ENCODE measurements at places on chromosomes 13 and 19. TPM values are rescaled to one million over a fixed set of nuclear protein-coding genes. Genes with fewer than 3 reads are reported as not detected.

- H3K36me3 ChIP-seq, result no peaks in the 10 kb centered on the region
- peaks cover 30% of the 10 kb centered on the region for H3K4me1 ChIP-seq
- H3K27ac ChIP-seq, result peak within 1 kb of the TSS; percentile 99
- peak; percentile 92 for DNase-seq
- peak within 1 kb of the TSS; percentile 99 for H3K4me3 ChIP-seq
These were observed at the start of gene DDA1 for GRCh38 chr19:17309198-17309964. TSS of gene DDA1 (plus strand) at chr19:17309563. CDS start at chr19:17309655, 92 bp downstream.

DNA sequence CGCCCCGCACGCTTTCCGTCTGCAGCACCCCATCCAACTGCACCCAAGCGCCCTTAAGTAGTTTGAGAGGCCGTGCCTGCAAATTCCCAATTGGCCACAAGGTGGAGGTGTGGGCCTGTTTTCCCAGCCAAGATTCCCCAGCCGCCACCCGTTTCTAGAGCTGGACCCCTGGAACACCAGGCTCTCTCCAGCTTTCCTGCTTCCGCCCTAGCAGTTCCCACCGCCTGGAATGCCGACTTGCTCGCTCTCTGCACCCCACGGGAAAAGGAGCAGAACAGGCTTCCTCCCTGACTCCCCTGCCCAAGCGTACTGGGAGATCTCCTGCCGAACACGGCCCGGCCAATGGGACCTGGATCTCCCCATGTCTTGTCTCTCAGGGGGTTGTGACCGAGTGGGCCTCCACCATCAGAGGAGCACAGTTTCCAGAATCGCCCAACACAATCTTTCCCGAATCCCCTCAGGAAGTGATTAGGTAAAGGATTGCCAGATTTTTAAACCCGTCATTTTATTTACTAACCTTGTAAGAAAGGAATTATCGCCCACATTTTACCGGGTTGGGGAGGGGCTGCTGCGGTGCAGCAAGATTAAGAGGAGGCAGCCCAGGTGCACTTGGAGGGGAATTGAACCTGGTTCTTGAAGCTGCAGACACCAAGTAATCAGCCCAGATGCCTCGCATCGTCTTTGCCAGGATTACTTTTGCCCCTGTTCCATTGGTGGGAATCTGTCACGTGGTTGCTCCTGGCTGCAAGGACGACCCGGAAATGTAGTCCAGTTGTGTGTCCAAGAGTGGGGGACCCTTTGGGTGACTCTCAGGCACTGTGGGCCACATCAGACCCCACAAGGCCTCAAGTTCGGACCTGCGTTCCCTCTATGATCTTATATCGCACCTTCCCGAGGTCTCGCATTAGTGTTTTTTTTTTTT lies 3.5 kb upstream of the NAPSA start:
- H3K4me3 ChIP-seq, result peak overlapping the region; percentile 92
- H3K36me3 ChIP-seq, result peaks cover 1% of the 10 kb centered on the region
- H3K27ac ChIP-seq, result peak overlapping the region; percentile 92
- no peaks in the 10 kb centered on the region for H3K27me3 ChIP-seq
- DNase-seq, result peak; percentile 85
- H3K4me1 ChIP-seq, result peaks cover 31% of the 10 kb centered on the region

- H3K36me3 ChIP-seq, result no peaks in the 10 kb centered on the region
- H3K4me1 ChIP-seq, result no peaks in the 10 kb centered on the region
- no peak for DNase-seq
- no peaks in the 10 kb centered on the region for H3K27me3 ChIP-seq
These were observed 905.7 kb upstream of the SLITRK5 start for GRCh38 chr13:86765462-86765861.

- no peak for DNase-seq
- no peak overlapping the region for H3K27ac ChIP-seq
- H3K36me3 ChIP-seq, result no peaks in the 10 kb centered on the region
- H3K4me1 ChIP-seq, result peaks cover 2% of the 10 kb centered on the region
- no peak overlapping the region for H3K4me3 ChIP-seq
These were observed 12.5 kb downstream of the PTPRH start for GRCh38 chr19:55196803-55197202.

GRCh38 chr19:28876609-28877123 lies 336.3 kb downstream of the UQCRFS1 start:
- H3K4me1 ChIP-seq, result no peaks in the 10 kb centered on the region
- no peaks in the 10 kb centered on the region for H3K27me3 ChIP-seq
- no peaks in the 10 kb centered on the region for H3K36me3 ChIP-seq
- H3K4me3 ChIP-seq, result no peak overlapping the region

GRCh38 chr13:69912630-69913029 lies 195.0 kb upstream of the ATXN8OS start:
- H3K36me3 ChIP-seq, result no peaks in the 10 kb centered on the region
- DNase-seq, result no peak
- no peak overlapping the region for H3K4me3 ChIP-seq
- no peak overlapping the region for H3K27ac ChIP-seq
- H3K4me1 ChIP-seq, result no peaks in the 10 kb centered on the region

DNA sequence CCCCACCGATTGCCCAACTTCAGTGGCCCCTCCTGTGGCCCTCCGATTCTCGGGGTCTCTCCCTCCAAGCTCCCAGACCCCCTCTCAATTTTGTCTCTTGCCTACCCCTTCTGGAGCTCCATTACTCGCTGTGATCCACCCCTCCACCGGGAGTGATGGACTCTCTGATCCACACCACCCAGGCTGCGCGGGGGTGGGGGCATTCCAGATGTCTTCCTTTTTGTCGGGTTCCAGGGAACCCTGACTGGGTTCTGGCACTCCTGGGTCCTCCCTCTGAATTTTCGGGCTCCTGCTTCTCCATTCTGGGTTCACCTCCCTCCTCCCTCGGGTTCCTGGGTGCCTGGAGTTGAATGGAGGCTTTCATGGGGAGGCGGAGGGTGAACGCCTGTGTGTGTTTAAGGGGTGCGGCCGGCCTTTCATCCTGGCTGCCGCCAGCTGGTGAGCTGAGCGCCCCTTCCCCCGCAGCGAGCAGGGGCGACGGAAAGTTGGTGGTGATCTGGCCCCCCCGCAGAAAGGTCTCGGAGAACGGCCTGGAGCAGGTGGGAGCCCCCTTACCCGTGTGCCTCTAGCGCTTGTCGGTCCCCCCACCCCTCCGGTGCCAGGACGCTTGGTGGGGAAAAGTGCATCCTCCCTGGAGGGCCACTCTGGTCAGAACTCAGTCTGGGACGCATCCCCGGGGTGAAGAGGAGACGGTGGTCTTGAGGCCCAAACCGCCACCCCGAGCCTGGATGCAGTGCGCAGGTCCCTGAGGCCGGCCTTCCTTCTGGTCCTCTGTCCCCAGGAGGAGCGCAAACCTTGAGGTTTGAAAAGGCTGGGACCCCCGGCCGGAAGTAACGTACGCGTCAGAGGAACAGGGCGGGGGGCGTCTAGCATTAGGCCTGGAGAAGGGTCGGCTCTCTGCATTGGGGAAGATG lies 1.6 kb downstream of the MISP3 start:
- peak overlapping the region; percentile 81 for H3K27ac ChIP-seq
- peaks cover 14% of the 10 kb centered on the region for H3K4me1 ChIP-seq

GRCh38 chr13:20828539-20829364 lies 55.0 kb upstream of the EEF1AKMT1 start:
- no peak for DNase-seq
- peak overlapping the region; percentile 62 for H3K27ac ChIP-seq
- peaks cover 8% of the 10 kb centered on the region for H3K4me1 ChIP-seq
- H3K4me3 ChIP-seq, result peak overlapping the region; percentile 69
- H3K36me3 ChIP-seq, result peaks cover 8% of the 10 kb centered on the region

GRCh38 chr19:45615795-45616703 lies 14.0 kb upstream of the GPR4 start:
- H3K4me1 ChIP-seq, result peaks cover 15% of the 10 kb centered on the region
- peaks cover 37% of the 10 kb centered on the region for H3K36me3 ChIP-seq
- peak overlapping the region; percentile 45 for H3K27ac ChIP-seq
- DNase-seq, result peak; percentile 66

DNA sequence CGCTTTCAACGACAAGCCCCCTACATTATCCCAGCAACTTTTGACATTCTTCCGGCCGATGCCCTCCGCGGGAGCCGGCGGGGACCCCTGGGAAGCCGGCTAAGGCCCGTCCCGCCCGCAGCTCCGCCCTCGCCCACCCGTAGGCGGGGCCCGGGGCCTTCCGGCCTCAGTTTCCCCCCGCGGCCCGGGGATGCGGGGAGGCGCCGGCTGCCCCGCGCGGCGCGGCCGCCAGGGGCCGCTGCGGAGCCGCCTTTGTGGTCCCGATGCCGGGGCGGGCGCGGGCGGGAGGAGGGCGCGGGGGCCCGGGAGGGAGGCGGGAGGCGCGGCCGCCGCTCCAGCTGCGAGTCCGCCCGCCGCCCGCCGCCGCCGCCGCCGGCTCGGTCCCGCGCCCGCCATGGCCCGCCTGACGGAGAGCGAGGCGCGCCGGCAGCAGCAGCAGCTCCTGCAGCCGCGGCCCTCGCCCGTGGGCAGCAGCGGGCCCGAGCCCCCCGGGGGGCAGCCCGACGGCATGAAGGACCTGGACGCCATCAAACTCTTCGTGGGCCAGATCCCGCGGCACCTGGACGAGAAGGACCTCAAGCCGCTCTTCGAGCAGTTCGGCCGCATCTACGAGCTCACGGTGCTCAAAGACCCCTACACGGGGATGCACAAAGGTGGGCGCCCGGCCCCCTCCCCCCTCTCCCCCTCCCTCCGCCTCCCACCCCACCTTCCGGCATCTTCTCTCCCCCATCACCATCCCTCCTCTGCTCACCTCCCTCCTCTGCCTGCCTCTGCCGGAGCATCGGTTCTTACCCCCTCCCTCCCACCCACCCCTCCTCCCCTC lies at the start of gene CELF5:
TSS of gene CELF5 (plus strand) at position 316 of the 823 bp plus-strand sequence. CDS start at position 395, 79 bp downstream.
- peak; percentile 78 for DNase-seq
- H3K4me3 ChIP-seq, result no peak within 1 kb of the TSS
- peaks cover 31% of the 10 kb centered on the region for H3K27me3 ChIP-seq

DNA sequence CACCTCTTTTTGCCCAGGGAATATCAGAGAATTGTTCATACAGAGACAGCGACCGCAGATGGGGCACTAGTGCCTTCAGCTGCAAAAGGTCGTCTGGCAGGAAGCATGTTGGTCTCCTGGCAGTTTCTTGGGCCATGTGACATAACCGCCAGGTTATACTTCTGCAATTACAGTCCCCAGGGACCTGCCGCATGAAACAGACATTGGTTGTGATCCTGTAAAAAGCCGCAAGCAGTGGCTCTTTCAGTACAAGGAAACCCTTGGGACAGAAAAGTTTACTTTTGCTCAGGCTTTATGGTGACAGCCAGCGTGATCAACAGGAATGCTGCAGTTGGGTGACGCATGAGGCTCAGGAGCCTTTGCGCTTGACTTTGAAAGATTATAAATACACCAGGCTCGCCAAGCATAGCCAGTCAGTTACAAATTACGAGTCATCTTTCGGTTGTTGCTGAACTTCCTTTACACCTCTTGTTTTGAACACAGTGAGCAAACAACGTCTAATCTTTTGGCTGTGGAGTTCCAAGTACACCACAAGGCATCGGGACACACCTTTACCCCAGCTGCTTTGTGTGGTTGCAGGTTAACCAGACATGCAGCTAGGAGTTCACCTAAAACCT lies 50.5 kb upstream of the UBE2L5 start:
- H3K4me3 ChIP-seq, result peak overlapping the region; percentile 51
- no peaks in the 10 kb centered on the region for H3K27me3 ChIP-seq
- peaks cover 22% of the 10 kb centered on the region for H3K36me3 ChIP-seq
- peak overlapping the region; percentile 94 for H3K27ac ChIP-seq
- peak; percentile 57 for DNase-seq

GRCh38 chr19:49552749-49553148 lies 24.9 kb downstream of the RCN3 start:
- DNase-seq, result no peak
- H3K27me3 ChIP-seq, result no peaks in the 10 kb centered on the region
- H3K27ac ChIP-seq, result peak overlapping the region; percentile 98
- peaks cover 63% of the 10 kb centered on the region for H3K4me1 ChIP-seq
- peaks cover 21% of the 10 kb centered on the region for H3K36me3 ChIP-seq
- H3K4me3 ChIP-seq, result peak overlapping the region; percentile 82

- H3K4me3 ChIP-seq, result no peak overlapping the region
- H3K4me1 ChIP-seq, result peaks cover 6% of the 10 kb centered on the region
- no peak for DNase-seq
- H3K27me3 ChIP-seq, result peaks cover 32% of the 10 kb centered on the region
- no peak overlapping the region for H3K27ac ChIP-seq
These were observed 50.2 kb upstream of the KLF2 start for GRCh38 chr19:16274447-16274846.

DNA sequence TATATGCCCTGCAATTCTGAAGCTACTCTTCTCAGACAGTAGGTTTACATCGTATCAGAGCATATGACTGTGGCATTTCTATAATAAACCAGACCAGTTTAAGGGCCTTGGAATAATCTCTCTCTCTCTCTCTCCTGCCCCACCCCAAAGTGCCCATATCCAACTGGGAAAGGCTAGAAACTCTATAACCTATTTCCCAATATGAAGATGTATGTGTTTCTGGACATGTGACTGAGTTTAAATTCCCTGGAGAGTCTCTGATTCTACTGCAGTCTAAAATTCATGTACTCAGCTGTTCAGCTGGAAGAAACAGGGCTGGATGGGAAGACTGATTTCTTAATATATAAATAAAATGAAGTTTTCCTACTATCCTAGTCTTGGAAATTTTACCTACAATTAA lies 91.9 kb upstream of the MBNL2 start:
- peaks cover 5% of the 10 kb centered on the region for H3K4me1 ChIP-seq
- H3K36me3 ChIP-seq, result no peaks in the 10 kb centered on the region
- DNase-seq, result no peak
- H3K27ac ChIP-seq, result no peak overlapping the region
- peaks cover 3% of the 10 kb centered on the region for H3K27me3 ChIP-seq

DNA sequence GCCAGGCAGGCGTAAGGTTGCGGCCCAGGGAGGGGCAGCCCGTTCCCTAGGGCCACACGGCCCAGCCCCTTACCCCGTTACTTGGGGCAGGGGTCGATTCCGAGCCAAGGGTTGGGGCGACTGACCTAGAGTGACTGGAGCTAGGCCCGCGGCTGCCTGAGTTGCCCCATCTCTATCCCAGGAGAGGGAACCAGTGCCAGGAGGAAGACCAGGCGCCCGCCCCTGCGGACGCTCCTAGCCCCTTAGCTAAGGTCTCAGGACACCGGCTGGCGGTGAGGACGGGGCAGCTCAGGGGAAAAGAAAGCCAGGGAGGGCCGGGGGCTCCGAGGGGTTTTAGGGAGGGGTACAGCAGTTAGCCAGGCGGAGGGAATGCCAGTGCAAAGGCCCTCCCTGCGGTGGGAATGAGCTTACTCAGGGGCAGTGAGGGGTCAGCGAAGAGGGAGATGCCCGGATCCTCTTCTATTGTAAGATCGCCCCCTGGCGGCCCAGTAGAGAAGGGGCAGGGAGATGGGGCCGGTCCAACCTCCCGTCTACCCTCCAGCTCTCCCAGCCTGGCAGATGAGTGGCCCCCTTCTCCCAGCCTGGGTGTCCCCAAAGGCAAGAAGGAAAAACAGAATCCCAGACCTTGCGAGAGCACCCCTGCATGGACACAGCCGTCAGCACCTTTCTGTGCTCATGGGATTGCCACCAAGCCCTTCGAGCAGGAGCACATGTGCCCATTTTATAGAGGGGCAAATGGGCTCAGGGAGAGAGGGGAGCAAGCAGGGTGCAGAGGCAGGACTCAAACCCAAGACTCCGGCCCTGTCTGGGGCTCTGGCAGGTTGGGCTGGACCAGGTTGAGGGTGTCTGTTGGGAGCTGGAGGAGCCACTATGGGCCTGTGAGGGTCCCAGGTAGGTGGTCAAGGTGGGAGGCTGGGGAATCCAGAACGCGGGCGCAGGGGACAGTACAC lies 16.3 kb downstream of the CILP2 start:
- peaks cover 7% of the 10 kb centered on the region for H3K4me1 ChIP-seq
- no peak overlapping the region for H3K4me3 ChIP-seq
- H3K36me3 ChIP-seq, result peaks cover 9% of the 10 kb centered on the region
- no peaks in the 10 kb centered on the region for H3K27me3 ChIP-seq
- DNase-seq, result peak; percentile 72

Gene ZNF69
- total RNA-seq, result 5.8 TPM

Gene PRSS57
- total RNA-seq, result not detected

Gene LMTK3
- 12.8 TPM for total RNA-seq

Gene ZNF57
- 5.7 TPM for total RNA-seq

Gene ABCA7
- total RNA-seq, result 145 TPM

Gene TNNI3
- total RNA-seq, result not detected

Gene HMGB1
- 483 TPM for total RNA-seq

Gene OCEL1
- 31.8 TPM for total RNA-seq

Gene APBA3
- 54.5 TPM for total RNA-seq

Gene MAMSTR
- total RNA-seq, result 1.5 TPM
